ENCODE measurements at places on chromosomes 6 and 20.

DNA sequence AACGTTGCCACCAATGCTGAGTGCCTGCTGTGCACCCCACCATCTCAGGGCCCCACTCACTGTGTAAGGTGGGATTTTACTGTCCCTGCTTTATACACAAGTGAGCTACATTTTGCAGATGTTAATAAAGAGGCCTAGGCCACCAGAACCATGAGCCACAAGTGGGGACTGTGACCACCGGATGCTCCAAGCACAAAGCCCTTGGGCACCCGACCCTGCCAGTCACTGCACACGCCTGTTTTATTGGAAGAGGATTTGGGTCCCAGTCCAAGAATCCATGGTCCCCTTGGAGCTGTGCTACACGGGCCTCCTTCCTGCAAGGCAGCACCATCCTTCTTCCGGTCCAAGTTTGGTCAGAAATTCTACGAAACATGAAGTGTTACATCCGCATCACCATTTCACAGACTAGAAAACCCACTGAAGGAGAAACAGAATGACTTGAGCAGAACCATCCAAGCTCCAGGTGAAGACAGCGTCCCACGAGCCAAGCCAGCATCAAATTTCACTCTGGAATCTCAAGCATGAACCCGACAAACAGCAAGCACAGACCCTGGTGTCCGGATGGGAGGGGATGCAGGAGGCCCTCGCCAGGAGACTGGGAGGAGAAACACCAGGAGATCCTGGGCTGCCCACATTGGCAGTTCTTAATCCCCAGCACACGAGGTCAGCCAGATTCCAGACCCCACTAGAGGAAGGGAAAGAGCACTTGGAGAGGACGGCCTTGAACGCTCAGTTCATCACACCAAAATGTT, 226.9 kb downstream of the DLL1 start:
- no peak for DNase-seq

DNA sequence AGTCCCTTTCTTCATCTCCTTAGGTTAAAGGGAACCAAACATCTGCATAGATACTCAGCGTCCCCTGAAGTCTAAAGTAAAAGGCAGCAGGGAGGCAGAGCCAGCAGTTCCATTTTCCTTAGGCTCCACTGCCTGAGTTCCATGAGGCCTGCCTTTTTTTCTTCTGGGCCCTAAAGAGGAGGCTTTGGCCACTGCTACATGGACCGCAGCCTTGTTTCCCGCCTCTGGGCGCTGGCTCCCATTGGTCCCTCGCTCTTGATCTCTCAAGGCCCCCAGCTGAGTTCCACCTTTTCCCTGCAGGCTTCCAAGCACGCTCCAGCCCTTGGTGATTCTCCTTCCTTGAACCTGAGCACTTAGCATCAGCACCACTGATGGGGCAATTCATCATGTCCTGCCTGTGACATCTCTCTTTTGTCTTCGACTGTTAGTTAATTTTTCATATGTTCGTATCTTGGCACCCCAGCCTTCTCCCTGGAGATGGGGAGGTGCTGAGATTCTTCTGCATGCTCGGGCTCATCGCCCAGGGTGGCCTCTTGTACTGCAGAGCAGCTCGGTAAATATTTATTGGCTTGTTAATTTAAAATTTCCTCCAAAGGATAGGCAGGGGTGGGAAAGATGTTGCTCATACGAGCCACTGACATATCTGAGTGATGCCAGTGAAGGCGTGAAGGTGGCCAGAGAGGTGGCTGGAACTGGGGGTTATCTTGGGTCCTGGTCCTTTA, 3.4 kb downstream of the MLN start:
- no peak for DNase-seq

GRCh38 chr6:89956182-89956581, 61.9 kb downstream of the GJA10 start:
- no peak for DNase-seq

DNA sequence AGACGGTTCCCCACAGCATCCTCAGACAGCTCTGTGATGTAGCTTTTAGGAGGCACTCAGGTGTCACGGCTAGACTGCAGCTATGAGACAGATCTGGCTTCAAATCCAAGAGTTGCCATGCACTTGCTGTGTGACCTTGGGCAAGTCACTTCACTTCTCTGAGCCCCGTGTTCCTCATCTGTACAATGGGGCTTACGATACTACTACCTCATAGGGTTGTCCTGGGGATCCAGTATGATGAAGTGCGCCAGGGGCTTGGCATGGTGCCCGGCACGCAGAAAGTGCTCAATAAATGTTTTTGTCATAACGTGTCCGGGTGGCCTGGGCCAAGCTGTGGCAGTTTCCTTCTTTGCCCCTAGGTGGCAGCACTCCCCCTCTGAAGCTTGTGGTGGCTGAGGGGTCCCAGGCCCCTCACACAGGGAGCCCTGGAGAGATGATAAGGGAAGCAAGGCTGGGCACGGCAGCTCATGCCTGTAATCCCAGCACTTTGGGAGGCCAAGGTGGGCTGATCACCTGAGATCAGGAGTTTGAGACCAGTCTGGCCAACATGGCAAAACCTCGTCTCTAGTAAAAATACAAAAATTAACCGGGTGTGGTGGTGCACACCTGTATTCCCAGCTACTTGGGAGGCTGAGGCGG, 19.1 kb upstream of the CHMP4B start:
- DNase-seq: no peak

DNA sequence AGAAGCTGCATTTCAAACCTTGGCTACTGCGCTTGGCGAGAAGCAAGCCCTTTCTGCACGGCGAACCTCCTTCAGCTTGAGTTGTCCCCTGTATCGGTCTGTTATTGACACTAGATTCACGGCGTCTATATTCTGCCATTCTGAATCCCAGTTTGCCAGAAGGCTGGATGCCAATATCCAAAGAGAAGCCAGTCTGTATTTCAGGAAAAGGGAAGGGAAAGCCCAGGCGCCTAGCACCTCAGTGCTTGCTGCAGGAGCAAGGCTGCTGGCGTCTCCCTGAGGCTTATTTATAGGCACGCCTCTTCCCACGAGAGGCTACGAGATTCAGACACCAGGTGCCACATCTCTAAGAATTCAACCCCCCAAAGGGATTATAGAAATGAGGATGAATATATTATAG, 89.6 kb upstream of the CDH4 start:
- no peak for DNase-seq

- no peak for DNase-seq
Measured at GRCh38 chr20:25308671-25309394, 60.9 kb downstream of the PYGB start.

- peak; percentile 97 for DNase-seq
Measured at GRCh38 chr6:34696739-34697543, at the start of gene ILRUN. Gene ILRUN, minus strand, starts transcription at chr6:34696767. Its CDS starts 164 bp downstream, at chr6:34696603.

DNA sequence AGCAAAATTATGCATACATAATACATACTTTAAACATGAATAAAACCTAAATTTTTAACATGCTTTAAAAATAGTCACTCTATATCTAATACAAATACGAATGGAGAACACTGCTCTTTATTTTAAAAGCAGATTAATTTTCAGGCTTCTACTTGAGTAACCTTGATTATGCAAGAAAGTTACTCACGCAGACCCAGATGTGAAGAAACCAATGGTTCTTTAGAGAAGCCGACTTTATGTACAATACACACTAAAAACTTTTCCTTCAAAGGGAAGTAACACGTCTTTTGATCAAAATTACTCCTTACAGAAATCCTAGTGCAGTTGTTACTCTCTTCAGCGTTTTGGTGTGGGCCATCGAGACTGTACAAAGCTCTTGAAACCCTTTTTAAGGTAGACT, 136.9 kb upstream of the SLC22A16 start:
- no peak for DNase-seq

DNA sequence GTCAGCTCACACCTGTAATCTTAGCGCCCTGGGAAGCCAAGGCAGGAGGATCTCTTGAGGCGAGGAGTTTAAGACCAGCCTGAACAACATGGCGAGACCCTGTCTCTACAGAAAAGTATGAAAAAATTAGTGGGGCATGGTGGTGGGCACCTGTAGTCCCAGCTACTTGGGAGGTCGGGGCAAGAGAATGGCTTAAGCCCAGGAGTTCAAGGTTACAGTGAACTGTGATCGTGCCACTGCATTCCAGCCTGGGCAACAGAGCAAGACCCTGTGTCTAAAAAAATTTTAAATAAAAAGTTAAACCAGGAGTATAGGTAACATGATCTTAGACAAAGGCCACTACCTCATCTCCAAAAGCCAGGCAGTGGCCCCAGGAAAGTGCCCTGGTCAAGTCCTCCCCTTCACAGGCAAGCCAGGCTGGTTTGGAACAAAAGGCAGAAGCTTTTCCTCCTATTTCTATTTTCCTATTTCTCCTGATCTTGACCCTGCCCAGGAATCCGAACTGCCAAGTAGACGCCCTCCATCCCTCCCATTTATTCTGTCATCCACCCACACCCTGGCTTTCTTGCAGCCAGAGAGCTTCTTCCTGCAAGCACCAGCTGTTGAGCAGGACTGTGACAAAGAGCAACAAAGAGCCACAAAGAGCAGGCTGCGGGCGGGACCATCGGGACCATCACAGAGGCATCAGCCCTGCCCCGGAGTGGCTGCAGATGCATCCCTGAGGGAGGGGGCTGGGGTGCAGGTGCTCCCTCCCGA, 149.9 kb upstream of the AFDN start:
- no peak for DNase-seq

DNA sequence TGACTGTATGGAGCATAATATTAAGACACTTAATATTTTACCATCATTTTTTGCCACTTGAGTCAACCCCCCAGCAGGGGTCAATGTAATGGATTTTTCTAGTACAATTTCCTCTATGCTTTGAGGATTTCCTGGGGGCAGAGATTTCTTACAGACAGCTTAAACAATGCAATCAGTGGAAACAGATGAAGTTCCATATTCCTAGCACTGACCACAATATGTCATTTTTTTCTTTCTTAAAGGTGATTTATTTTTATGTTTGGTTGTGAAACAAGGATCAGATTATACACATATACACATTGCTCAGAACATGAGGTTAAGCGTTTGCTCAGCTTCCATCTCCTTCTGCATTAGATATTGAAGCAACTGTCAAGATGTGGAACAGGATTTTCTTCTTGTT, 82.0 kb upstream of the ID4 start:
- no peak for DNase-seq

DNA sequence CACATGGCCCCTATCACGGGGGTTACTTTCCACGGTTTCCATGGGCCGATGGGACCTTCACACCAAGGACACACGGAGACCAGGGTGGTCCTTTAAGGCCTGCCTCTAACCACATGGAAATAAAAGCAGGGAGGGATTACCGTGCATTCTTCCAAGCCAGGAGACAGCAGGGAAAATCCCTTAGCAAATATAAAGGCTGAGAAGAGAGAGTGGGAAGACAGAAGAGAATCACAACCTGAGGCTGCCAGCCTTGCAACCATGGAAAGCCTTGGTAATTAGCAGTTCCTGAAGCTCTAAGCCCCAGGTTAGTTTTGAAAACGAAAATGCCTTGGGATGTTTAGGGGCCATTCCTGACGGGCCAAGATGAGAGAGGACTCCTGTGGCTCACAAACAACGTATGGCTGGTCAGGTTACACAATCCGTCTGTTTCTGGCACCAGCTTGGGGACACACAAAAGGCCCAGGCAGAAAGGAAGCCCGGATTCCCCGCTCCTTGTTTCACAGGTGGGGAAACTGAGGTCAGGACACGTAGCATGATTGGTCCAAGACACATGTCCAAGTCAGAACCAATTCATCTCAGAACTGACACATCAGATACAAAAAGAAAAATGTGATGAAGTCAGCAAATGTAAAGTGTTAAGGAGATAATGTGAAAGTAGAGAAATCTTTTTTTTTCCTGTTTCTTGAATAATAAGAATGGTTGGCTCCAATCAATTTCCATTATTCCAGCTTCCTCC, 2.8 kb downstream of the PREX1 start:
- no peak for DNase-seq

GRCh38 chr6:133191323-133191722, 49.8 kb upstream of the EYA4 start:
- DNase-seq: no peak

GRCh38 chr6:167588920-167589614, 237.6 kb upstream of the AFDN start:
- DNase-seq: no peak

DNA sequence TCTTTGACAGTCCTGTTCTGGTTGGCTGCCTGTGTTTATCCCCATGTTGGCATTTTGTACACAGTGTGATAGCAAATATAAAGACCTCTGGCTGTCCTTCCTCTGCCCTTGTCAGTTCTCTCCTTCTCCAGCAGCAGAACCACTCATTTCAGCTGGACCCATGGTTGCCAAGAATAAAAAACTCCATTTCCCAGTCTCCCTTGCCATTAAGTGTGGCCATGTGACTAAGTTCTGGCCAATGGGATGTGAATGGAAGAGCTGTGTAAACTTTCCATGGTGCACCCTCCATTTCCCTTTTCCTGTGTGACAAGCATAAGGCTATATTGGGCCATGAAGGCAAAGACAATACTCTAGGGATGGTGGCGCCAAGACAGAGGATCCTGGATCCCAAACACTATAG, 78.4 kb upstream of the TBC1D7 start:
- DNase-seq: peak; percentile 50

DNA sequence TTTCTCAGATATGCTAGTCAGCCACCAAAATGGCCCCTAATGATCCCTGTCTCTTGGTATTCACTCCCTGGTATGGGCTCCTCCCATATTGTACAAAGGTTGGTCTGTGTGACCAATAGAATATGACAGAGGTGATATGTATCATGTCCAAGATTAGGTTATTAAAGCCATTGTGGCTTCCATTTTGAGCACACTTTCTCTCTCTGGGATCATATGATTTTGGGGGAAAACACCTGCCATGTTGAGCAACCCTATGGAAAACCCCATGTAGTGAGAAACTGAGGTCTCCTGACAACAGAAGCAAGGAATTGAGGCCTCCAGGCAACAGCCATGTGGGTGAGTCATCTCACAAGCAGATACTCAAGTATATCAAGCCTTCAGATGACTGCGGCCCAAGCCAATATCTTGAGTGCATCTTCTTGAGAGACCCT, 7.1 kb upstream of the ZNF318 start:
- no peak for DNase-seq

DNA sequence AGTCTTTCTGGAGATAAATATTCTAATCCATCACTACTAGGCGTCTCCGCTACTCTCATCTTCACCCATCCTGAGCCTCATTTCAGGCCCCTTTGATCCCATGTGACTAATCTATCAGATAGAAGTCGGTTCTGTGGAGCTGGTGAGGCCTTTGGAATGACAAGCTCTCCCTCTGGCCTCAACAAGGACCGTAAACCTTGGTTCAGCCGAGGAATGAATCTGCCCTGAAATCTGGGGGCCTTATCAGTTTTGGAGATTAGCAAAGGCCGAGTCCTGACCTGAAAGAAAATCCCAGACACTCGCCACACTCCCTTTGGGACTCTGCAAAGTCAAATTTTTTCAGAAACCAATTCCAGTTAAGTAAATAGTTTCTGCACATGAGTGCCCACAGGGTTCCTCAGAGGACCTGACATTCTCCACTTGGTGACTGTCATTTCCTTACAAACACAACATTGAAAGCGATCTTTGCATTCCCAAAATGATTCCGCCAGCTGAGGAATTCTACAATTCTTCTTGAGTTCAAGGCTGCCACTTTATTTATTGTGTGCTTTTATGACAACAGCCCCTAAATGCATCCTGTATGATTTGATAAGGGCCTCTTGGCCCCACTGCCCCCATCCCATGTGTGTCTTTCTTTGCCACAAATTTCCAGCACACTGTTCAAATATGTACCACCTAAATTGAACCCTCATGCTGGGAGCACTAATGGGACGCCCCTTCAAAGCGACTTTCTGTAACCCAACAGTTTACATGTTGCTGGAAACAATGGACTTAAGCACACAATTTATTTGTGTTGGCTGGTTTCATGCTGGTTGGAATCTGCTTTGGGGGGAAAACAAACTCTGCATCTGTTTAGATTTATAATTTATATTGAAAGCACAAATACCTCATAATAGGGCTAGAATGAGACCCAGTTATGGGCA, 10.0 kb upstream of the RIPOR3 start:
- no peak for DNase-seq

- DNase-seq: no peak
Measured at GRCh38 chr6:131828080-131828479, 20.3 kb downstream of the ENPP1 start.
